NCI-H1436 (cell line): ENCODE measurements at places on chromosomes 11 and 22.

GRCh38 chr22:32721328-32722180 is 80.0 kb upstream of the TIMP3 start:
- DNase-seq = no peak

DNA sequence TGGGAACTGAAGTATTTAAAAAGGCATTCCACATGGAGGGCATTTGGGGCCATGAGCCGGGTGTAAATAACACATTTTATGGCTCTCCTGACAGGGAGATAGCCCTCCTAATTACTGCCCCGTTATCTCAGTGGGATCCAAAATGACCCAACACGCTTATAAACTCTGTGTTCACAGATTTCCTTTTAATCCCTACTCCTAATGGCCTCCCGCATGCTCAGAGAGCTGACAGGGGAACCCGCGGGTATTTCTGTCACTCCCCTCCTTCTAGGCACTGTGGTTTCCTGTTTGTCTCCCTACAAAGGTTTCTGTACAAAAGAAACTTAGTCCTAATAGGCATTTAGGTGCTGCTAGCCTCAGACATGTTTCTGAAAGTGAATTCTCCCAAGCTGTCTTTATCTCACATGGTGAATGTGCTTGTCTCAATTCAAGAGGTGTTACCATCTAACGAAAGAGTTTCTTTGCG is 202.8 kb upstream of the SEZ6L start:
- DNase-seq = no peak

GRCh38 chr22:35312198-35313059 is 12.7 kb downstream of the TOM1 start:
- DNase-seq = no peak

- DNase-seq = no peak
Observed at GRCh38 chr11:130166457-130166784, 6.8 kb downstream of the ST14 start.

DNA sequence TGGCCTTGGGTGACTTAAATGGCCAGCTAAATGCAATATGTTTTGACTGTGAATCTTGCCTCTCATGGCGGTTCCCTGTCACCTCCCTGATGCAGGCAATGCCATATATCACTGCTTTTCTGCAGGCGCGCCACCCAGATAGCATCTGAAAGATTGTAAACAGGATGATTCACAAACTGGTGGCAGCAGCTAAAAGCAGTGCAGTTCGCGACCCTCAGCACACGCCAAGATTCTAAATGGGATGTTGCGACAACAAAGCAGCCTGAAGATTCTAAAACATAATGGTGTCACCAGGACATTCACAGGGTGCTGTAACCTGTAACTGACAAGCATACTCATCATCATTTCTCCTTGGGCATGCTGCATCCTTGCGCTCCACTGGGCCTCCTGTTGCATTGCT is 440.4 kb upstream of the CADM1 start:
- DNase-seq = no peak

GRCh38 chr11:29208117-29208516 is 808.7 kb downstream of the KCNA4 start:
- no peak for DNase-seq

DNA sequence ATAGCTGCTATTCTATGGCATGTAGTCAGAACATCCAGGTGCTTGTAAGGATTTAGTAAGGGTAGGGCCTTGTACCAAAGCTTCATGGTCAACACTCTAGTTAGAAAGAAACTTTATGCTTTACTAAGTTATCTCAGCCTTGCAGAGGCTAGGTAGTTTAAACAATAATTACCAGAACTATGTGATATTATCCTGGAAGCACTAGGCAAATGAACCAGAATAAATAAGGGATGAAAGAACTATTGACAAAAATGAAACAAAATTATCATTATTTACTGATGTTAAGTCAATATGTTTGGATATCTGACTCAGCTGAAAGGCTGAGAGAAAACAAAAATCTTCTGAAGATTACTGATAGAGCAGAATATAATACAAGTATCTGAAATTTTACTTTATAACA is 1089.1 kb upstream of the RAG2 start:
- no peak for DNase-seq

DNA sequence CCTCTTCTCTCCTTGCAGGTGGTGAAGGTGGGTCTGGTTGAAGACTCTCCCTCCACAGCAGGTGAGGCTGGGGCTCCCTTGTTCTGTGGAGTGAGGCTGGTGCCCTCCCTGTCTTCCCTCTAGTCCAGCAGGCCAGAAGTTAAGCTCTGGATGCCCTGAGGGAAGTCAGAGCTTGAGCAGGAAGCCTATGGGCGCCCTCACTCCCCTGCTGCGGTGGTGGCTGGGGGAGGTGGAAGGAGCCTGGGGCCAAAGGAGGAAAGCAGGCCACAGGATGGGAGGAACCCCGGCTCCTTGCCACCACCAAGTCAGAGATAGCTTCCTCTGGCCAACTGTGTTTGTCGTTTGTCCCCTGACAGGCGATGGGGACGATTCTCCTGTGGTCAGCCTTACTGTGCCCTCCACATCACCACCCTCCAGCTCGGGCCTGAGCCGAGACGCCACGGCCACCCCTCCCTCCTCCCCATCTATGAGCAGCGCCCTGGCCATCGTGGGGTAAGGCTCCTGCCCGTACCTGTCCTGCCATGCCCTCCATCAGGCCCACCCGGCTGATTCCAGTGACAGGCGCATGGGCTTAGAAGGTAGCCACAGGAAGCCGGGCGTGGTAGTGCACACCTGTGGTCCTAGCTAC is 29.5 kb upstream of the RAB1B start:
- DNase-seq = no peak

GRCh38 chr11:2655834-2656622 is 43.8 kb downstream of the KCNQ1OT1 start:
- no peak for DNase-seq

DNA sequence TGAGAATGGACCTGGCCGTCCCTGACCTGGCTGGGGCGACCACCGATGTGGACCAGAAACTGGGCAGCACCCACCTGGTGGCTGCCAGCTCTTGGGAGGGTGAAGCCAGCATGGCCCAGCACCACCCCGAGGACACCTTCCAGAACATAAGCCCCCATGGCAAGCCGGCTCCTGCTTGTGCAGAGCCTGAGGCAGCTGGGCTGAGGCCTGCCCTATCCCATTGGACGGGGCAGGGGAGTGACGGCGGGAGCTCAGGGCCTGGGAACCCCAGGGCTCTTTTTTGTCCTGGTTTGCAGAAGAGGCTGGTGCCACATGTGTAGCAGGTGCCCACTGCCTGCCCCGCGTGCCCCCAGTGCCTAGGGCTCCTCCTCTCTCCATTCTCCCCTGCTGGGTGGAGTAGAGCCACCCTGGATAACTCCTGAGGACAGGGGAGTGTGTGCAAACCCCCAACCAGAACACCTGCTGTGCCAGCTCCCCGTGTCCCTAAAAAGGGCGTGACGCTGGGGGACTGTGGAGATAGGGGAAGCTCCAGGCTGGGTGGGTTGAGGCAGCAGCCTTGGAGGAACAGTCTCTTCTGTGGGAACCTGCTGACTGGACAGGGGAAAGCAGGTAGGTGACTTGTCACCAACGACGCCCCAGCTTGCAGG is 11.9 kb downstream of the DUSP8 start:
- DNase-seq = no peak

- no peak for DNase-seq
Observed at GRCh38 chr22:26674211-26675190, 17.1 kb downstream of the MIAT start.

DNA sequence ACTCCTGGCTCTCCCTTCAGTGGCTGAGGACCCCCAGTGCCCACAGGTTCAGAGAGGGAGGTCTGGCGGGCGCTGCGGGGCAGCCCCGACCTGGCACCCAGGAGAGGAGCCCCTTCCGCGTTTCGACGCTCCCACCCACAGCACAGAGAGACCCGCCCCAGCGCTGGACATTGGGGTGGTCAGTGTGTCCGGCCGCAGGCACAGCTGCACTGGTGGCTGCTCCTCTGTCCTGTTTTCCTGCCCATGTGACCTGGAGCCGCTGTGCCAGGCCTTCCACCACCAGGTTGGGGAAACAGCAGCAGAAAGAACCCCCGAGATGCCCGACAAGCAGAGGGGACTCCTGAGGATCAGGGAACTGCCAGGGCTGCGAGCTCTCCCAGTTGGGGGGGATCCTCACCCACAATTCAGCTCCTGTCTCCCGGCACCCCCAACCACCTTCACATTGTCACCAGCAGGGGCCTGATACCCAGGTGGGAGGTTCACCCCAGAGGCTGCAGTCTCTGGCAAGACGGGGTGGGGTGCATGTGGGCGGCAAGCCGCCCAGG is 13.6 kb downstream of the KRTAP5-5 start:
- DNase-seq = no peak

DNA sequence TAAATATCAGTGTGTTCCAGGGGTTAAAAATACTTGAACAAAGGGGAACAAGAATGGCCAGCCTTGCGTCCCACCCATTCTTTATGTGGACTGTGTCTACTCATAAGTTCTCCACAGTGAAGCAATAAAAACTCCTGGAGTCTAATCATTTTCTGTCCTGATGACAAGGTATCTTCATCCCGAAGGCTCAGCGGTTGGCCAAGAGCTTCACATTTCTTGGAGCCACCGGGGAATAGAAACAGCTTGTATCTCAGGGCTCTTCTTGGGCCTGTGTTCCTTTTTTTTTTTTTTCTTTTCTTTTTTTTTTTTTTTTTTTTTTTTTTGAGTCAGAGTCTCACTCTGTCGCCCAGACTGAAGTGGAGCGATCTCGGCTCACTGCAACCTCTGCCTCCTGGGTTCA is 36.8 kb upstream of the ADORA2A start:
- no peak for DNase-seq

DNA sequence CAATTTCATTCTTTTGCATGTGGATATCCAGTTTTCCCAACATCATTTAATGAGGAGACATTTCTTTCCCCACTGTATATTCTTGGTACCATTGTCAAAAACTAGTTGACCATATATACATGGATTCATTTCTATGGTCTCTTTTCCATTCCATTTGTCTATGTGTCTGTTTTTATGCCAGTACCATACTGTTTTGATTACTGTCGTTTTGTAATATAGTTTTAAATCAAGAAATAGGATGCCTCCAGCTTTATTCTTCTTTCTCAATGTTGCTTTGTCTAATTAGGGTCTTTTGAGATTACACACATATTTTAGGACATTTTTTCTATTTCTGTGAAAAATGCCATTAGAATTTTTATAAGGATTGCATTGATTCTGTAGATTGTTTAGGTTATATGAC is 177.5 kb upstream of the POU2AF2 start:
- no peak for DNase-seq

- DNase-seq = no peak
Observed at GRCh38 chr22:26444777-26445176, 15.7 kb downstream of the ASPHD2 start.

GRCh38 chr11:92596596-92597317 is 372.1 kb downstream of the FAT3 start:
- DNase-seq = no peak

DNA sequence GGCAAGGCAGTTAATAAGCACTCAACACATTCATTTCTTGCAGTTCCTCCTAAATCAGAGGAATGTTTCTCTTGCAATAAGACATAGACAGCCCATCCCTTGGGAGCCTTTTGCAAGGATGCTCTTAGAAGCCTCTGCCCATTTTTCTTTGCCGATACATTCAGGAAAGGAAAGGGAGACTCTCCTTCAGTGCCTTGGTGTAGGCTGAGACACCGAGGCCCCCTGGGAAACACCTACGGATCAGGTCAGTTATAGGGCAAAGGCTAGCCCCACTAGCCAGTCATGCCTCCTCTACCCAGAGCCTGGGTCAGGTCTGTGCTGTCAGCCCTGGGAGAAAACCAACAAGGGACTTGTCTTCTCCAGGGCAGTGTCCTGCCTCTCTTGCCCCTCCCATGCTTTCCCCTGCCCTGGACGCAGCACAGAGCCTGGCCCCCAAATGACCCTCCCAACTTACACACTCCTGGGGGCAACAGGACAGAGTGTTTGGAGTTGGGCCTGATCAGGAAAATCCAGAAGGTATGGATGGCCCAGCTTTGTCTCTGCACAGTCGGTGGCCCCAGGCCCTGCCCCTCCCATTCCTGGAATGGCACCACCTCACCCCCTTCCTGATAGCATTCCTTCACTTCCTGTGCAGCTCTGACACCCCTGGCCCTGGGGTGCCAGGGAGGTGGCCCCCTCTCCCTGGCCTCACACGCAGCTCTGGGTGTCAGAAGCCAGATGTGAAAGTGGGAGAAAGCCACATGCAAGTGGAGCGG is 18.3 kb downstream of the ANKK1 start:
- DNase-seq = no peak

- no peak for DNase-seq
Observed at GRCh38 chr22:31295831-31296657, 3.8 kb upstream of the PIK3IP1 start.

DNA sequence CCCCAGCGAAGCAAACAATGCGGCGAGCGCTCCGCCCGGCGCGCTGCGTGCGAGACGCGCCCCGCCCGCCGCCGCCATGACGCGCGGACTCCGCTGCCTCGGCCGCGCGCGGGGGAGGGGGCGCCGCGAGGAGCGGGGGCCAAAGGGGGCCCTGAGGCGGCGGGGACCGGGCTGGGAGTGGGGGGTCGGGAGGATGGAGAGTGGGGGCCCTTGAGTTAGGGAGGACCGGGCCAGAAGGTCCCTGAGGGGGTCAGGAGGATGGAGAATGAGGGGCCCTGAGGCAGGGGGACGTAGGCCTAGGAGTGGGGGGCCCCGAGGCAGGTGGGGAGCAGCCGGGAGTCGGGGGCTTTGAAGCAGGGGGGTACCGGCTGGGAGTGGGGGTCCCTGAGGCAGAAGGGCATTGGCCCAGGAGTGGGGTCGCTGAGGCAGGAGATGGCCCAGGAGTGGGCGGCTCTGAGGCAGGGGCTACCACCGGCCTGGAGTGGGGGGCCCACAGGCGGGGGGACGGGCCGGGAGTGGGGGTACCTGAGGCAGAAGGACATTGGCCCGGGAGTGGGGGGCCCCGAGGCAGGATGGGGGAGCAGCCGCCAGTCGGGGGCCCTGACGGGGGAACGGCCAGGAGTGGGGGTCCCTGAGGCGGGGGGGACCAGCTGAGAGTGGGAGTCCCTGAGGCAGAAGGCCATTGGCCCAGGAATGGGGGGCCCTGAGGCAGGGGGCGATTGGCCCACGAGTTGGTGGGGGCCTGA is at the start of gene BRD1:
Gene BRD1, minus strand, starts transcription at position 21 of the 746 bp plus-strand sequence. CDS start 3,556 bp downstream, outside the sequence.
- peak; percentile 42 for DNase-seq

GRCh38 chr22:17950651-17951214 is 73.6 kb downstream of the MICAL3 start:
- DNase-seq = no peak

DNA sequence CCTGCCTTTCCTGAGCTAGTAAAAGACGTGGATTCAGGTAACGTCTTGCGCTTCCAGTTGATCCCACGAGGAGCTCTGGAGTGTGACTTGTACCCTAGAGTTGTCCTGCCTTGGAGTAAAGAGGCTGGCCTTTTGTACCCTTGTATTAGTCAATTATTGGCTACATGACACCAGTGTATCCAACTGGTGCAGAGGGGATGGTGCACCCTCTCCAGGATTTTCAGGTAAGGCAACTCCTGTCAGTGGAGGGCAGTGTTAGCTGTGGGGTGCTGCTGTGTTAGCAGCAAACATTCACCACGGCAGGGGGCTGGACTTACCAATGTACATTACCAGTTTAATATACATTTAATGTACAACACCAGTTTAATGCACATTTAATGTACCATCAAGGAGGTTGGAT is 233.5 kb downstream of the MIAT start:
- DNase-seq = no peak

- no peak for DNase-seq
Observed at GRCh38 chr11:113263458-113264259, 50.7 kb upstream of the TTC12 start.
